ENCODE measurements at places on chromosomes 11 and 22. TPM values are rescaled to one million over a fixed set of nuclear protein-coding genes. Genes with fewer than 3 reads are reported as not detected.

DNA sequence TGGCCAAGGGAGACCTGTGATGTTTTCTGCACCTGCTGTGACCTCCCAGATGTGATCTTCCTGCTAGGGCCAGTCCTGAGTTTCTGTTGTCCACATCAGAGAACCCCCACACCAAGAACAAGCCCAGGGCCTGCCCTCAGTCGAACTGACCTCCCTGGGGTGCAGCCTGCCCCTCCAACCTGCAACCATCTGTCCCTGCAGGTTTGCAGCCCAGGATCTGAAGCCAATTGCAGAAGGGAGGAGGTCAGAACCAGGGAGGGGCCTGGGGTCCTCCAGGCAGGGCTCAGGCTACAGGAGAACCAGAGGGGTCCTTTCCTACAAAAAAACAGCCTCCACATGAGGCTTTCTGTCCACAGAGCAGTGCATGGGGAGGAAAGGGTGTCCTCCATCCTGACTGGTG, 807 bp downstream of the TRIM3 start:
- DNase-seq = no peak

- no peak for DNase-seq
These were observed 2.1 kb upstream of the PHLDB1 start for GRCh38 chr11:118605116-118605867.

DNA sequence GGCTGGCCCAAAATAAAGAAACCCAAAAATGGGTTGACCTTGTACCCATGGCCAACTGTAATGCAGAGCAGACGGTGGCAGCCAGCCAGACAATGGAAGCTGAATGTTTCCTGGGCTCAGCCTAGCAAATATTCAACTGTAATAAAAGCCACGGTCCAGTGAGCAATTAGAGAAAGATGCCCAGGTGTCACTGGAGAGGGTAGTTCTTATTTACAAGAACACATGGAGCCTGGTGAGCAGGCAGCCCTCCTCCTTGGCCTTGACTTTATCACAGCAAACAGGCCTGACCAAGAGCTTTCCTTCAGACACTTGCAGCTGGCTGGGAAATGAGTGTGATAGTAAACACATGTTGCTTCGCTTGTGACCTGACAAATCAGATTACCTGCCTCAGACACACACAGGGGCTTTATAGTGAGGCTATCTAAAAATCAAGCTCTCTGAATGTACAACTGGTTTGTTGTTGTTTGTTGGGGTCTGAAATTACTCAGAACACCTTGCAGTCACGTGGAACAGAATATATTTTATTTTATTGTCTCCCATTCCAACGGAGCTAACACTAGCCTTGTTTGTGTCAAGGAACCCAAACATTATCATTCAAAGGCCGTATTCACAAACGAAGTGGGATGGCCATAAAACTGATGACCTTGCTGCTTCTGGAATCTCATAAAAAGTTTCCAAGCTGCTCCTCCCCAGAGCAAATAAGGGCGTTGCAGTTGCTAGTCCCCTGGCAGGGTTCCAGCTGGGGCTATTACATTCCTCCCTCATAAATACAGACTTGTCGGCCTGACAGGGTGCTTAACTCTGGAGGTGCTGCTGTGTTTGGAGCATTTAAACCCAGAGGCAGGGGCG, 161.1 kb downstream of the BBOX1 start:
- DNase-seq = no peak

GRCh38 chr11:94747146-94747545, 21.0 kb upstream of the AMOTL1 start:
- no peak for DNase-seq

DNA sequence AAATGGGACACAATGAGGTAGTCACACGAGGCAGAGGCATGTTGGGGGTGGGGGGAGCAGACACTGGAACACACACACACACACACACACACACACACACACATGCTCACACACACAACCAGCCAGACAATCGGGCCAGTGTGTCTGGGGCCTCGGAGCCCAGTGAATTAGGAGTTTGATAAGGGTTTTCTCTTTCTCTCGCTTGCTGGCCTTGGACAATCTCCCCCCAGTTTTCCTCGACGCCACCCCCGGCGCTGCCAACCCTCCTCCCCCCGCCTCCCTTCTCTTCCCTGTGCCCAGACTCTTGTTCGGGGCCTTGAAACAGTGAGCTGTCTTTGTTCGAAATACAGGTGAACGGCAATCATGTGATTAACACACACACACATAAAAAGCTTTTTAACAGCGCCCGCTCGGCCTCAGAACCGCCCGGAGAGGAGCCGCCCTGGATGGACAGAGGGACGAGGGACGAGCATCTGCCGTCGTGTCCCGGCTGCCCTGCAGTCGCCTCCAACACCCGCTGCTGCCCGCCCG, 1.5 kb upstream of the SOX10 start:
- no peak for DNase-seq

GRCh38 chr22:45221201-45221600, 19.5 kb downstream of the KIAA0930 start:
- no peak for DNase-seq

DNA sequence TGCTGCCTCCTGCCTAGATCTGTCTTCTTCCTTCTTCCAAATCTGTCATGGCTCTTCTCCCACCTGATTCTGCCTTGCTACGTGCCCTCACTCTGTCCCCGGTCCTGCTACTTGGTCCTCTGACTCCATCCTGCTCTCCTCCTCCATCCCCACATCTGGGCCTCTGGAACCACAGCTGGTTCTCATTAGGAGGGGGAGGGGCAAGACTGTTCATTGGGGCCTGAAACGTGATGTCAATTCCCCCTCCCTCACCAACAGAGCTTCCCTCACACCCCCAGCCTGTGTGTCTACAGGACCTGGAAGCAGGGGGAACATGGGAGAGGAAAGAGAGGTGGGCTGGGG, 9.1 kb downstream of the DCHS1 start:
- no peak for DNase-seq

DNA sequence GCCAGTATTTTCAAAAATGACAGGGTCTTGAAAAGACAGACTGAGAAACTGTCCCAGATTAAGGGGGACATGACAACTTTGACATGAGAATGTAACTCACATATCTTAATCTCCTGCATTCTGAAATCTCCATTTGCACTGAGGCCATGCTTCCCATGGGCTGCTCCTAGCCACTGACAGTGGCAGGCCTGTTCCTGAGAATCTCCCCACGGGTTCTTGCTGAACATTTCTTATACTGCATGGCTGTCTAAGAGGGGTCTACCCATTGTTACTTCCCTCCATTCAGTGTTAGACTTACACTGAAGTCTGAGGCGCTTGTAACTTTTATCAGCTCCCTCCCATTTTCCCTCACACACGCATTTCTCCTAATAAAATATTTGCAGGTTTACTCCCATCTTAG, 1.5 kb downstream of the CEP295 start:
- DNase-seq = no peak

GRCh38 chr11:65111159-65111743, 421 bp upstream of the TM7SF2 start:
- no peak for DNase-seq

GRCh38 chr11:9047964-9048523, 43.4 kb downstream of the SCUBE2 start:
- DNase-seq = no peak

GRCh38 chr11:9008011-9008550, 4.3 kb upstream of the NRIP3 start:
- DNase-seq = no peak

DNA sequence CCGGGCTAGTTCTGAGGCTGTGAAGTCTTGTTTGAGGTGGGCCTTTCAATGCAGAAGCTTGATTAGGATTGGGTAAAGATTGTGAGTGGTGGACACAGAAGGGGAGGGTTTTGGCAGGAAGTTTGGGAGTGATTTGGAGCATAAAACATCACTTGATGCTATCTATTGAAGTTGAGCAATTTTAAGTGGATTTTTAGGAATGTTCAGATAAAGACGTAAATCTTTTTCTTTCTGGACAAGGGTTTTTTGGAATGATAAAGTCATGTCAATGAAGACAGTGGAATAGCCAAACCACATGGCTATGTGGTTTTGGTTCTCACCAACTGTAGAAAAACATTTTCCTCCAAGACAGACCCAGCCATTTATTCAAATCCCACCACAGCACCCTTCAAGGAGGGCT, 111.2 kb upstream of the SNX19 start:
- DNase-seq = no peak

CARD18 gene
- total RNA-seq = not detected

SEC14L6 gene
- 1.4 TPM for total RNA-seq

CTNND1 gene
- 350 TPM for total RNA-seq

ZNRD2 gene
- 37.4 TPM for total RNA-seq

OR5M11 gene
- total RNA-seq = not detected

MRGPRX3 gene
- total RNA-seq = 0.21 TPM

DESI1 gene
- total RNA-seq = 23.2 TPM

PLAAT3 gene
- total RNA-seq = 14.1 TPM

WT1 gene
- total RNA-seq = not detected

OR4P4 gene
- total RNA-seq = not detected

CDKN1C gene
- total RNA-seq = 25.3 TPM
